Frontal cortex (tissue), 4 donors: ENCODE measurements at places on chromosomes 6 and 20. TPM values are rescaled to one million over a fixed set of nuclear protein-coding genes. Genes with fewer than 3 reads are reported as not detected.

The UBD gene
- total RNA-seq: not detected

DNA sequence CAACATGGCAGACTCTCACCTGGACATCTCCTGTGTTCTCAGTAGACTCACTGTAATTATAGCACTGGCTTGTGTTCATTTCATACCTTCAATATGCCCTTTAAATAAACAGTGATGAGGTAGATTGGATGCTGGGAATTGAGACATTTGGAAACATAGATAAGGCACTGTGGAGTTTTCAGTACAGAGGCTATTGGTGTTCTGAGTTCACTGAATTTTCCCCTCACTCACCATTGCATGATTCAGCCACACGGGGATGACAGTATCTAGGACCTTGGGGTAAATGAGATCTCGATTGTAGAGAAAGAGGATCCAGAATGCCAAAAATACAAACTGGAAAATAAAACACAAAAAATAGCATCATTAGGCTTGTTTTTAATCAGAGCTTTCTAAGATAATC is 12.6 kb downstream of the ADTRP start:
- DNase-seq: no peak

- no peak for DNase-seq
Observed at GRCh38 chr6:118578617-118579016, 30.5 kb downstream of the PLN start.

- no peak for DNase-seq
Observed at GRCh38 chr6:18371656-18372055, 15.5 kb upstream of the RNF144B start.
